ENCODE measurements at places on chromosomes 12 and 14.

- DNase-seq, result no peak
Measured at GRCh38 chr12:101931498-101932326, 54.3 kb downstream of the DRAM1 start.

DNA sequence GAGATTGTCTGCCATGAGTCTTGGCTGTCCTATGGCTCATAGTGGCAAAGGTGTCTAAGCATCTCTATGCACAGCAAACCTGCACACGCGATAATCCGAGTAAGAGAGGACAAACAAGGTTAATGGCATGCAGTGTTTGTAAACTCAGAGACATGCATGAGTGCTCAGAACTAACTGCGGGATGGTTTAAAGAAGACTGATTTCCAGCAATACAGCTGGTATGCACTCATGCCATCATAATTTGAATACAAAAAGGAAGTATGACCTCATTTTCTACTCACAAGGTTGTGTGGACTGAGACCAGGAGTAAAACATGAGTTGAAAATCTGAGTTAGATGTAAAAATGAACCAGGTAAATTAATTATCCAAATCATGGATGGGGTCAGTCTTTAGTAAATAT lies 16.6 kb upstream of the TCP11L2 start:
- DNase-seq, result no peak

- no peak for DNase-seq
Measured at GRCh38 chr14:68384335-68384734, 408.5 kb downstream of the ZFP36L1 start.

GRCh38 chr12:120939523-120939922 lies 35.4 kb upstream of the SPPL3 start:
- no peak for DNase-seq

- DNase-seq, result no peak
Measured at GRCh38 chr12:2373307-2373706, 320.5 kb downstream of the CACNA1C start.

DNA sequence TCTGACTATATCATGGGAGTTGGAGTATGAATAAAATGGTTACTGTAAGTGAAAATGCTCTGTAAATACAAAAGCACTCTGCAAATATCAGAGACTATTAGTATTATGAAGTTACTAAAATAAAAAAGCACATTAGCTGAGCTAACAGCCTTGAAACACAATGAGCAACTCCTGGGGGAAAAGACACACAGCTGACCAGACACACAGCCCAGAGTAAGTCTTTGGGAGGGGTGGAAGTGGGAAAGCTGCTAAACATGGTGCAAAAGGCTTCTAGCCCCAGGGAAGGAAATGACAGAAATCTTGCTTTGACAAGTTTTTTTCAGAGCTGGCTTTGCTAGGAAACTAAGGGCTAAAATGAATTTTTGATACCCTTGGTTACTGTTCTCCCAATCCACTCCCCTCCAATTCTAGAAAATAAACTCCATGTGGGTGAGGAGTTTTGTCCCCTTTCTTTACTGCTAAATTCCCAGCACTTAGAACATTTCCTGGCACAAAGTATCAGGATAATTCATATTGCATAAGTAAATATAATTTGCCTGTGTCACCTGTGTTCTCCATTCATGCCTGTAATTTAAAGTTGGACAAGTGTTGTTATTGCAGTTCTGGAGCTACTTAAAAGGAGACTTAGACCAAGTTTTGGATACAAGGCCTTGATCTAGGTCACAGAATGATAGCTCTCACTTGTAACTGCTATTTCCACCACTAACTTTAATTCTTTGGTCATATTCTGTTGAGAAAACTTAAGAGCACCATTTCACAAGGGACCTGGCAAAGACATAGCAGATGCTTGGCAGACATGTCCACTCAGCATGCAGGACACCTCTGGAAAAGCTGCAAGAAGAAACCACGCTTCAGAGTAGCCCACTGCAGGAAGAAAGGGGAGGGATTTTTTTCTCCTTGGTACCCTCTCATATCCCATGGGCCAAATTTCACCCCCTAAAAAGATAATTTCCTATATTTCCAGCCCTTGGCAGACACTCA lies 19.0 kb upstream of the RAB3IP start:
- DNase-seq, result no peak

DNA sequence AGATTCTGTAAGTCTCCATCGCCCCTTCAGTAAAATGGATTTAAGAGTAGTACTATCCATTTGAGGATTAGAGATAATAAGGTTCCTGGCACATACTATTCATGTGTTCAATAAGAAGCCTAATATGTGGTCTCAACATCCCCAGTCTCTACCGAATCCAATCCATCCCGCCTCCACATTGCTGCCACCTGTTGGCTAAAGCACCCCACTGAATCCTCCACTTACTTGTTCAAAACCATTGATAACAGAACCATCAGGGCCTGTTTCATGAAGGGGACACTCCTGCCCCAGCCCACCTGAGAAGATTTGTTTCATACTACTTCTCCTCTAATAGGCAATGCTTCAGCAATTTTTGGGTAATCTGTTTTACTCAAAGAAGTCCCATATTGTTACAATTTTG lies 147.5 kb downstream of the SLC2A13 start:
- DNase-seq, result peak; percentile 25

- no peak for DNase-seq
Measured at GRCh38 chr12:112838731-112839130, 47.2 kb downstream of the RPH3A start.

- DNase-seq, result peak; percentile 22
Measured at GRCh38 chr14:77268989-77269600, 1.9 kb downstream of the NGB start.

- peak; percentile 71 for DNase-seq
Measured at GRCh38 chr14:99570544-99571302, 33.3 kb downstream of the CCDC85C start.

- no peak for DNase-seq
Measured at GRCh38 chr14:96627386-96627785, 125.2 kb downstream of the PAPOLA start.

GRCh38 chr12:111546758-111547383 lies 52.2 kb downstream of the ATXN2 start:
- DNase-seq, result no peak

- DNase-seq, result peak; percentile 87
Measured at GRCh38 chr12:3236345-3237187, 159.4 kb downstream of the TSPAN9 start.

- DNase-seq, result peak; percentile 63
Measured at GRCh38 chr12:67269633-67270573, 745 bp downstream of the CAND1 start.

- no peak for DNase-seq
Measured at GRCh38 chr14:70177081-70177800, 11.5 kb downstream of the SLC8A3 start.

- peak; percentile 12 for DNase-seq
Measured at GRCh38 chr12:59194794-59195193, 274.5 kb upstream of the LRIG3 start.

DNA sequence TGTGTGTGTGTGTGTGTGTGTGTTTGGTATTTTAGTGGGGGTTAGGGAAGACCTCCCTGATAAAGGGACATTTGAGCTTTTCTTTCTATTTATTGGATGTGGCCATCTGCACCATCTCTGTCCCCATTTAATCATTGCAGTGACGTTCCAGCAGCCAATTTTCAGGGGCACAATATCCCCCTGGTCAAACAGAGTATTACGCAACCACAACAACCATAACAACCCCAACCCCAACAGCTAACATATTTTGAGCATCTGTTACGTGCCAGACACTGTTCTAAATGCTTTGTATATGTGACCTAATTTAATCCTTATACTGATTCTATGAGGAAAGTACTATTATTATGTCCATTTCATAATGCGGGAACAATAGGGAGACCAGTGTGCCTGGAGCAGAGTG lies 87.4 kb downstream of the TTC8 start:
- no peak for DNase-seq

DNA sequence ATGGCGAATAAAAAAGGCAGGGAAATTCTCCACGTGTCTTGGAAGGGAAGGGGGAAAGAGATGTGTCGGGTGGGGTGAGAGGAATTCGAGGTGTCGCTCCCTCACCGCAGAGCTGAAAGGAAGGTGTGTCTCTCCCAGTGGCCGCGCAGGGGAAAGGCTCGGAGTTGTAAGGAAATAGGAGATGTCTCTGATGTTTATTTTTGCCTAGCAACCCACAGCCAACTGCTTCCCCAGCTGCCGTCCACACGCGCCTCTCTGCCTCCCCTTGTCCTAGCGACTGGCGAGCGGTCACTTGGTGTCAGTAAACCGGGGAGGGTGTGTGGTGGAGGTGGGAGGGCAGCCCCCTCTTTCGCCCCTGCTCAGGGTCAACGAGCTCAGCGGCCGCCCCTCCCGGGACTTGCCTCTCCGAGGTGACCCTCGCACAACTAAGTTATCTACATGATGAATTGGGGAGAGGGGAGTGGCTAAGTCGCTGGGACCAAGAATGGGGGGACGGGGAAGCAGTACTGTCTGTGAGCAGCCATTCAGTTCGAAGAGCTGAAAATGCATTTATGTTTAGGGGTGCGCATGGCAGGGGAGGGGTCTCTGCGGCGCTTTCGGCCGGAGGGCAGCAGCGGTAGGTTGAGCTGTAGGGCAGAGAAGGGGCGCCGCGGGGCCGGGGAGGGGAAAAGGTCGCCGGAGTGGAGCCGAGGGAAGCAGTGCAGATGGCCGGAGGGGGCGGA lies 585 bp upstream of the DYRK2 start:
- peak; percentile 94 for DNase-seq

- no peak for DNase-seq
Measured at GRCh38 chr12:64178122-64178521, 44.0 kb downstream of the KICS2 start.

DNA sequence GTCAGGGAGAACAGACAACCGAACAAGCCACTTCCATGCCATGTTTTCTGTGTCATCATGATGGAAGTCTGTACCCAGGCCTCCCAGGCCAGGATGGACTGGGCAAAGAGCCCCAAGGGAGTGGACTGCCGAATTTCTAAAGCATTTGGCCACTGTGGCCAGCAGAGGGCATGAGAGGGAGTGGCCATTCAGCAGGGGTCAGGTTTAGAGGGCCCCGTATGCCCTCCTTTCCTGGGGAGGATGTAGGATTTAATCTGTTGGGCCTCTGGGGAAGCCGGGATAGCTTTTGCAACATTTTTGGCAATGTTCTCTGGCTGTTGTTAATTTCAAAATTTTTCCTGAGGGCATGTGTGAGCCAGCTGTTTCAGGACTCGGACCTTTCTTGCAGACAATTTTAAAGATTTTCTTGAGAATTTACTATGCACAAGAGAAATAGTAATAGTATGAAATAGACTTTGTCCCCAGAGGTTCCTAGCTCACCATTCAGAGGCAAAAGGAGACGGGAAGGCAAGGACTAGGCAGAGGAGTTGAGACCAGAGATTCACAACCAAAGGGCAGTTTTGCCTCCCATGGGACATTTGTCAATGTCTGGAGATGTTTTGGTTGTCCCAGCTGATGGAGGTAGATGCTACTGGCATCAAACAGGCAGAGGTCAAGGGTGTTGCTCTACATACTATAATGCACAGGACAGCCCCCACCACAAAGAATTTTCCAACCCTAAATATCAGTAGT lies 18.0 kb downstream of the ACACB start:
- peak; percentile 55 for DNase-seq

GRCh38 chr14:77544571-77544970 lies 46.0 kb upstream of the ISM2 start:
- peak; percentile 9 for DNase-seq

- no peak for DNase-seq
Measured at GRCh38 chr12:43655586-43655985, 103.0 kb downstream of the PUS7L start.

- DNase-seq, result no peak
Measured at GRCh38 chr12:1013618-1014489, 22.8 kb downstream of the ERC1 start.

DNA sequence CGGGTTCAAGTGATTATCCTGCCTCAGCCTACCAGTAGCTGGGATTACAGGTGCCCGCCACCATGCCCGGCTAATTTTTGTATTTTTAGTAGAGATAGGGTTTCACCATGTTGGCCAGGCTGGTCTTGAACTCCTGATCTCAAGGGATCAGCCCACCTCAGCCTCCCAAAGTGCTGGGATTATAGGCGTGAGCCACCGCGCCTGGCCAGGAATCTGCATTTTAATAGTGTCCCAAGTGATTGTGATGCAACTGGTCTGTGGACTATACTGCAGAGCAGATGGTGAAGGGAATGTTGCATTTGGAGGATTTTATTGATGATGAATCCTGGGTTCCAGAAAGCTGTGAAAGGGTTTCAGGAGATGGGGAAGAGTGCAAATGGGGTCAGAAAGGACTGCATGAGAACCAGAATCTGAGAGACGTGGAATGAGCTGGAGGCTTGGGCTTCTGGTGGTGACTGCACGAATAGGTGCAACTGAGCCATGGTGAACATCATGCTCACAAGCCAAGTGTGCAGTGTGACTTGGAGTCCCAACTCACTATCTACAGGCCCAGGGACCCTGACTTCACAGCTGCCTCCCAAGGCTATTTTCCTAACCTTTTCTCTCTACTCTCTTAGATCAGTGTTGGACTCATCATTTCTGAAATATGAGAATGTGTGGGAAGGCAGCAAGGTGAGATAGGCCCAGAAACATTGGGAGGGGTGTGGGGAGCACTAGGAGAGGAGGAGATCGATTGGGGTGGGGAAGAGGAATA lies 4.5 kb downstream of the RPS26 start:
- no peak for DNase-seq

DNA sequence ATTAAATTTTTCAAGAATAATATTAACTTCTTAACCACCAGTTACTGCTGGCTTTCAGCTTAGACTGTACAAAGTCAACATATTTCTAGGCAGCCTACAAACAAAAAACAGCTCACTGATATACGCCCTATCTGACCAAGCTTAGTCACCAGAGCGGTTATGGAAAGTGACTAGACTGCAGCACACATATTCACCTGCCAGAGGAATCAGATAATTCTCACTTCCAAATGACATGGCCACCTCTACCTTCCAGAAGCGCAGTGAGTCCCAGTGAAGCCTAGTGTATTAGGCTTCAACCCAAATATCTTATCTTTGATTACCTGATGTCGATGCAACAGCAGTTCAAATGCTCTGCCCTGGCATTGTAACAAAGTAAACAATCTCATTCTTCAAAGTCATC lies 8.5 kb downstream of the STXBP6 start:
- no peak for DNase-seq

- no peak for DNase-seq
Measured at GRCh38 chr12:121388421-121388981, 11.4 kb upstream of the RNF34 start.

GRCh38 chr12:61272441-61272840 lies 987.8 kb upstream of the USP15 start:
- DNase-seq, result no peak

GRCh38 chr12:54704202-54704601 lies 56.0 kb upstream of the DCD start:
- DNase-seq, result no peak

DNA sequence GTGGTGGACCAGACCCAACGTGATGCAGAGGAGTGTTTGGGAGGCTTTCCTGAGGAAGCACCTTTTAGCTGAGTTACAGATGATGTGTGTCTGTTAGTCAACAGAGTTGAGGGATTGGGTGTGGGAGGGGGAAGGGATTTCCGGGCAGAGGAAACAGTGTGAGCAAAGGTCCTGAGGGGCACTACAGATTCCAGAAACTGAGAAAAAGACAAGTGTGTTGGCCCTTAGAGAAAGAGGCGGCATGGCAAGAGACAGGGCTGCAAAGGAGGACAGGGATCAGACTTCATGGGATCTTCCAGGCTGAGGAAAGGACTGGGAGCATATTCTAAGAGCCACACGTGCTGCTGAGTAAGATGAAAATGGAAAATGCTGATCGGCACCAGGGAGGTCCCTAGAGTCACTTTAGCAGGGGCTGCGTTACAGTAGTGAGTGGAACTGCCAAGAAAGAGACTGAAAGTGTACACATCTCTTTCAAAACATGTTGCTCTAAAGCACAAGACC lies 9.4 kb upstream of the RPS6KL1 start:
- no peak for DNase-seq

Data from ELF-1 (cell line).